Suppressor macrophage (primary cell): ENCODE measurements at places on chromosomes 6 and 20.

DNA sequence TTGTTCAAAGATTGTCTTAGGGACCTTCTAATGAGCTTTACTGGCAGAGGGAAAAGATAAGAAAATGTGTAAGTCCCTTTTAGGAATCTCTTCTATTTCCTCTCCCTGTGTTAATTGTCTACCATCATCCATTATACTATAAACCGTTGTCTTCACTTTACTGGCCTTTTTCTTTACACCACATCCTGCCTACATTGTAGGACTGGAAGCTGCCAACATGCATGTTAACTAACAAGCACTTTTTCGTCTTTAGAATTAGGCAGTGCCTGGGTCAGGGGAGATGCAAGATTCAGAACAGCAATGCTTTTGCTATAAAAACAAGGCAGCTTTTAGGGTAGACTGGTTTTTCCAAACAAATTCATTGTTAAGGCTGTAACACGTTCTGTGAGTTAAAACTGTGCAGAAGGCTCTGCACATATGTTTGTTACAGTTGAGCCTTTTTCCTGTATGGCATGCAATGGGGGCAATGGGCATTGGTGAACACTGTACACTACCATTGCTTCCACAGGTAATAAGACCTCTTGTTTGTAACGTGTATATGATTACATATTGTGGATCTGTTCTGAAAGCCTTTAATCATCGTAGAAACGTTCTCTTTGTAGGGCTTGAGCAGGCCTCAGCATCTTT, 10.9 kb upstream of the PKIG start:
- no peak for DNase-seq

DNA sequence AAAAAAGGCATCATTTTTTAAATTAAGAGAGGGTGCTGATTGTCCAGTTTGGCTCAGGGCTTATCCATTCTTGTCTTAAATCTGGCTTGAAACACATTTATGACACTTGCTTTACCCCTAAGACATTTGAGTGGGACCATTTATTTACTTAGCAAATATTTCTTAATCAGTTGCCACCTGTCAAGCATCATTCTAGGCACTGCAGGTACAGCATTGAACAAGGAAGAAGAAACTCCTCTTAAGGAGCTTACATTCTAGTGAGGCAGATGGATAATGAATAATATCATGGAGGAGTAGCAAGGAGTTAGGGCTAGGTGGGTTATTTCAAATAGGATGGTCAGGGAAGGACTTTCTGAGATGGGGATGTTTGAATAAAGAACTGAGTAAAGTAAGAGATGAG, 189.8 kb downstream of the UTRN start:
- DNase-seq, result no peak

DNA sequence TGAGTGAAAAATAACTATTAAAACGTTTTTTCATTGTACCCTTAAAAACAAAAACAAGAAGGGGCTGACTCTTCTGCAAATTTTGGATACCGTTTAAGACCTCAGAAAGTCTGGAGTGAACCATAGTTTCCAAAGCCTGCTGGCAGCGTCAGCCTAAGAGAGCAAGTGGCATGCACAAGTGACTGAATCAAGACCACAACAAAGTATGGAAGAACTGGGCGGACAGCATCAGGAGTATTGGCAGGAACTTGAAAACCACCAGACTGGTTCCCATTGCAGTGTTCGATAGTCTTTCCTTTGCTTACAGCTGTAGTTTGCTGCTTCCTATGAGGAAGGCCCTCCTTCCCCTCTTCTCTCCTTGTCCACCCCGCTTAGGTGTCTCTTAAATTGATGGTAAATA, 33.7 kb upstream of the MYLIP start:
- no peak for DNase-seq

GRCh38 chr6:102732898-102733297, 1339.4 kb downstream of the GRIK2 start:
- DNase-seq, result no peak

GRCh38 chr6:48628316-48628715, 517.3 kb upstream of the PTCHD4 start:
- no peak for DNase-seq

- DNase-seq, result peak; percentile 31
Observed at GRCh38 chr6:144017166-144018094, 9.4 kb upstream of the PLAGL1 start.

DNA sequence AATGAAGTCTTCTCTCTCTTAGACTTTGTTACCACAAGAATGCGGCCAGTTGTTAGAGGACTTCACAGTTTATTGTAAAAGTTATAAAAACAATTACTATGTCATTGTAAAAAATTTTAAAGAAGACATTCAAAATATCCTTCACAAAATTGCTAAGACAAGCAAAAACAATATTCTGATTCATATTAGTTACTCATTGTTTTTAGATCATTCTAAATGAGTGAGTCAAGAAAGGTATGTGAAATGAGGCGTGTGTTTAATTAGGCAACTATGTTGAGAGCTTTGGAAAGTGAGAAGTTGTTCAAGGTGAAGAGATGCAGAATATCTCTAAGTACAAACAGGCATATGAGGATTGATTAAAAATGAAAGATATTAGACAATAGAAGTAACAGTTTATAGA, 875.3 kb downstream of the EYS start:
- no peak for DNase-seq

DNA sequence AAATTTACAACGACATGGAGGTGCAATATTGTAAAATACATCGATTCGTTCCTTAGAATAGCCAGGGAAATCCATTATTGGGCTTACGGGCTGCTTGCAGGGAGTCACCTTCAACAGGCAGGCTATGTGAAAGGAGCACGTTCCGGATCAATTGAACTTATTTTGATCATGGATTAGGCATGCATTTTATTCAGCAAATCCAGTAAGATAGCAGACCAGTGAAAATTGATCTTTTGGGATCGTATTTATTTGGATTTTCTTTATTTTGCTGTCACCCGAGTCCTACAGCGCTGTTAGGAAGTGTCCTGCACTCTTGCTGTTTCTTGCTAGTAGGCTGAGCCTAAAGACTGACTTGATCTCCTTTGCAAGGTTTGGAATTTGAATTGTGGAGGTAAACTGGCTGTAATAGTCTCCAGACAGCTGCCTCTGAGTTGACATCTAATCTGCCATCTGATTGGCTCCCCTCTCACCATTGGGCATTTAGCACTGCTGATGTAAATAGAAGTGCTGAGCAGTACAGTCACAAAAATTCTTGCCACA, 3.0 kb downstream of the ARID1B start:
- peak; percentile 83 for DNase-seq

DNA sequence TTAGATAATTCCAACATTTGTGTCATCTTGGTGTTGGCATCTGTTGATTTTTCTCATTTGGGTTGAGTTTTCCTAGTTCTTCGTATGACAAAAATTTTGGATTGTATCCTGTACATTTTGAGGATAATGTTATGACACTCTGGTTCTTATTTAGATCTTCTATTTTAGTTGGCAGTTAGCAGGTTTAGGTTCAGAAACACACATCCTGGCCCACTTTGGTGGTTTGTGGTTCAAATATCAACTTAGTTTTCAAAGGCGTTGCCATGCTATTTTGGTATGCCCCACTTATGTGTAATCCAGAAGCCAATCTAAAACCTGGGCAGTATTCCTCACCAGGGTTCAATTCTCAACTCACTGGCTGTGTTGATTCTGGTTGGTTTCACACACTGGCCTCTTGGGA, 68.2 kb downstream of the NOX3 start:
- no peak for DNase-seq

DNA sequence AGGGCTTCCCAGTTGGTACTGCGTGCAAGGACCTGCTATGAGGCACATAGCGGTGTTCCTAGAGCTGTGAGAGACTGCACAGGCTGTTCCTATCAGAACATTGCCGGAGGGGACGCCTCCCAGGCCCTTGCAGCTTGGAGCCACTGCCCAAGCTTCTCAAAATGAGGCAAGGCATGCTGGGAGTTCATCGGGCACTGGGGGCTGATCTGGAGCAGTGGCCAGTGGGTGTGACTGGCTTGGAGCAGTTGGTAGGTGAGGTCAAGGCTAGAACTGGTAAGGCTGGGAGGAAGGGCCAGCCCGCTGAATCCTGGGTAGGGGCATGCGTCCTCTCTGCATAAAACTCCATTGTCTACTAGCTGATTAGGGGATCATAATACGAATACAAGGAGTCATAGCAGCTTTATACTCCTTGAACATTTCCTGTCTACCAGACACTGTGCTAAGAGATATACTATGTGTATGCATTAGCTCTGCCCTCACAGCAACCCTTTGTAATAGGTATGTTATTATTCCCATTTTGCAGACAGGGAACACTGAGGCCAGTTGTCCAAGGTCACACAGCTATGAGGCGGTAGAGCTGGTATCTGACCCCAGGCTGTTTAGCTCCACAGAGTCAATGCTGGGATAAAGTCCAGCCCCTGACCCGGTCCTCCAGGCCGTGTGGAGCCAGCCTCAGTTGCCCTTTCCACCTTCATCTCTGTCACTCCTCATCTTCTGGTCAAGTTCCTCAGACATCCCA, 53.7 kb downstream of the DLGAP4 start:
- no peak for DNase-seq

- no peak for DNase-seq
Observed at GRCh38 chr6:2441601-2442475, 196.4 kb upstream of the GMDS start.

DNA sequence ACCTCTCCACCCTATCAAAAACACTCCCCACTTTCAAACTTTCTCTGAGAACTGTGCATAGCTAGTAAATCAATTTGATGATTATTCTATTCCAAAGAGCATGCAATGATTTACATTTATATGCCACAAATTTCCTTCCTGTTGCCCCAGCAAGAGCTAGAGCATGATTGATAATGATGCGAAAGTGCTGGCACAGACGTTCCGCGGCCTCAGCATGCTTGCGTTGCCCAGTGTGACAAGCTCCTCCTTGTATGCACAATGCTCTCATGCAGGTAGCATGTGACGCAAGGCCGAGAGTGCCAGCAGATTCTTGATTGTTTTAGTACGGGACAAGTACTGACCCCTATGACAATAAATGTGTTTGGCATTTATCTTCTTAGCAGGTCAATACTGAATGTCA, 696.3 kb upstream of the SLC35B3 start:
- DNase-seq, result no peak

GRCh38 chr6:43723737-43724295, 36.2 kb upstream of the MRPS18A start:
- DNase-seq, result peak; percentile 79

DNA sequence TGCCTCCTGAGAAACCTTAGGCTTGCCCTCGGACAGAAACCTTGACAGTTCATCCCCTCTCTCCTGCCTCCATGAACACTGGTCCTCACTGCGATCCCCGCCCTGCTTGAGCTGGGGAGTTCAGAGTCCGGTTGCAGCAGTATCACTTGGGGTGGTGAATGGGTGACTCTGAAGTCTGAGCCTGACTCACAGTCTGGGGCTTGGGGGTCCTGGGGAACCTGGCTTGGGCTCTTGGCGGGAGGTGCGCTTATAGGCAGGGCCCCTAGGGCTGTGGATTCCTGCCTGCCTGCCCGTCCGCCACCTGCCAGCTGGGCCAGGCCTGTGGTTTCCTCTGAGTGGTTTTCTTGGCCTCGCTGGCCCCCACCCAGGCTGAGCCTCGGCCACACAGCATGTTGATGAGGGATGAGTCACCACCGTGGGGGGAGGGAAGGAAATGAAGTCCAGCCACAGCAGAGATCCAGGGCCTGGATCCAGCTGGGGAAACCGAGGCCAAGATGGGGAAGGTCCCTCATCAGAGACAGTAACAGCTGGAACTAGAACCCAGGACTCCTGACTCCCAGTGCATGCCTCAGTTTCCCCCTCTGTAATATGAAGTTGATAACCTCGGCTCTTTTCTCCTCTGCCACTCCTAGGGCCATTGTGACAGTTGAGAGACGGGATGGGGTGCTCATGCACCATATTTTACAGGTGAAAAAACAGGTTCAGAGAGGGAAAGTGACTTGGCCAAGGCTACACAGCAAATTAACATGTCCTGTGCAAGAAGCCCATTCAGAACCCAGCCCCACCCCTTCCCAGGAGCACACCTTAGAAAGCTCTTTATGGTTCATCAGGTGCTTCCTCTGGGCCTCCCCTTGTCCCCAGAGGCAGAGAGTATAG, 9.2 kb downstream of the FOXS1 start:
- DNase-seq, result peak; percentile 82

DNA sequence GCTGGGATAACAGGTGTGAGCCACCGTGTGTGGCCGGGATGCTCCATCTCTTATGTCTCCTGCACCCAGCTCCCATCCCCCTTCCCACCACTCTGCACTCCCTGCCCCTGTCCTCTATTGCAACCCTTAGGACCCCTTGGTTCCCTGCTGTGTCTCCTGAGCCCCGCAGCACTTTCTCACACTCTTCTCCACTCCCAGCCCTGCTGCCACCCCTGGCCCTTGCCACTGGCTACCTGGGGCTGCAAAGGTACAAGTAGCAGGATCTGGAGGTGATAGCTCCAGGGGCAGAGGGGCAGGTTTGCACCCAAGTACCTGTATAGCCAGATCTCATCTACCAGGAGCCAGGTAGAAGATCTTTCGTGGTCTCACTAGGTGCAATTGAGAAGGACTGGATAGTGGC, 6.6 kb upstream of the CPXM1 start:
- DNase-seq, result no peak

DNA sequence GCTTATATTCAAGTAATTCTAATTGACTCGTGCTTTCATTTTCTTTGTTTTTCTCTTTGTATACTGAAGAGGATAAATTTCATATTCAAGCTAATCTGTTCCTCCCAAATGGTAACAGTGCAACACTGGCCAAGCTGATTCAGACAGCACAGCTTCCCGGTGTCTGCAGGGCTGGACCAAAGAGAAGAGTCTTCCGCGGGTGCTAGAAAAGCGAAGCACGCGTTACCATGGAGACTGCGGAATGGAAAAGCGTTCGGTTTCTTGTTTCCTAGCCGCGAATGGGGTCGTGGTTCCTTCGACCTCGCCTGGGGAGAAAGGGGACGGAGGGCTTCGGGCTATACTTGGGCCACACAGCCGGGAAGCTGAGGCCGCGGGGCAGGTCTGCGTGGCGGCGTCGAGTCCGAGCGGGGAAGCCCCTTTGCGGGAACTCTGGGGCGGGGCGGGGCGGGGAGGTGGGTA, 6.2 kb upstream of the ZNF311 start:
- peak; percentile 63 for DNase-seq

GRCh38 chr6:150929416-150929815, 63.9 kb downstream of the MTHFD1L start:
- no peak for DNase-seq

DNA sequence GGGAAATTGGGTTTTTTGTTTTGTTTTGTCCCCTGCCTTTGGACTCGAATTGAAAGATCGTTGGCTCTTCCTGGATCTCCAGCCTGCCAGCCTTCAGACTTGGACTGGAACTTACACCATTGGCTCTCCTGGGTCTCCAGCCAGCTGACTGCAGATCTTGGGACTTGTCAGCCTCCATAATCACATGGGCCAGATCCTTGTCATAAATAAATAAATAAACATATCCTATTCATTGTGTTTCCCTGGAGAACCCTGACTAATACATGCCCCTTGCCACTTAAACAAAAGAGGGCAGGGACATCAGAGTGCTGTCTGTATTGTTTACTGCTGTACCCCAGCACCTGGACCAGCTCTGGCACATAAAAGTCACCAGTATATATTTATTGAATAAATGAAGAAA, 101.5 kb downstream of the CAP2 start:
- DNase-seq, result no peak

DNA sequence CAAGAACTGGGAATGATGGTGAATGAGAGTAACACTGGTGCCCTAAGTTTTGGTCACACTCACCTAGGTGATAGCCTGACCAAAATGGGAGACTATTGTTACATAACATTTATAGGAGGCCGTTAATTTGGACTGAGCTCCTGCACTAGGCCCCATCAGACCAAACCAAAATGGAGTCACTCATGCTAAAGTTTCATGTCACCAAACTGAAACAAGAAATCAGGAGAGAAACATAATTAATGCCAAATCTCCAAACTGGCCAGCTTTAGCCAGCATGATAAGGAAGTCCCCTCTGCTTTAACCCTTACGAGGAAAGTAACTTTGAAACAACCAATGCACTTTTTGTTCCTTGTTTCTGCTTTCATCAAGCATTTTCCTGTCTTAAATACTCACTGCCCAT, 110.9 kb upstream of the SLC22A16 start:
- DNase-seq, result no peak
